ENCODE measurements at places on chromosomes 1 and 21. TPM values are rescaled to one million over a fixed set of nuclear protein-coding genes. Genes with fewer than 3 reads are reported as not detected.

- no peak for DNase-seq
Observed at GRCh38 chr1:193607787-193608186, 421.4 kb upstream of the B3GALT2 start.

DNA sequence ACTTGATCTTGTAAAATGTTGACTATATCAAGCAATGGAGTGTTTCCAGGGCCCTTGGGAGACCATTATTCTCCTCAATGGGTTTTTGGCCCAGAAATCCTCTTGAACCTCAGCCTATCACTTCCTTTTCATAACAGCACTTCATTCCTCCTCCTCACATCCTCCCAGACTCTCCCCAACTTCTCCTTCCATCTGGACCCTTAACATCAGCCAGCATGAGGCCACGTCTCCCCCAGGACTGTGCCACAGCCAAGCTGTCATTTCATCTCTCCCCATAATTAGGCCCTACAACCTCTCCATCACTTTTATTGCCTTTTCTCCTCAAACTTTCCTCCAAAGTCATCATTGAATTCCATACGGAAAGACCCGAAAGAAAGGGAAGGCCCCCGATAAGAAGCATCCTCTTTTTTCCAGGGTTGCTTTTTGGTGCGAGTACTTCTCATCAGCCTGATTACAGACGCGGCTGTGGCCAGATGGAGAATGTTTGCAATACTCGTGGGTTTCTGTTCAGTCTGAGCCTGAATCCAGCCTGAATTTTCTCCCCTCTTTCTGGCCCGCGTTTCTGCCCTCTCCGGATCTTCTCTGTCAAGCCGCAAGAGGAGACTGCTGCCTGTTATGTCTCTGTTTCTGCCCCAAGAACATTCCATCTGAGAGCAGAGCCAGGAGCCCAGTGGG lies 52.7 kb upstream of the SLC25A33 start:
- DNase-seq = no peak

DNA sequence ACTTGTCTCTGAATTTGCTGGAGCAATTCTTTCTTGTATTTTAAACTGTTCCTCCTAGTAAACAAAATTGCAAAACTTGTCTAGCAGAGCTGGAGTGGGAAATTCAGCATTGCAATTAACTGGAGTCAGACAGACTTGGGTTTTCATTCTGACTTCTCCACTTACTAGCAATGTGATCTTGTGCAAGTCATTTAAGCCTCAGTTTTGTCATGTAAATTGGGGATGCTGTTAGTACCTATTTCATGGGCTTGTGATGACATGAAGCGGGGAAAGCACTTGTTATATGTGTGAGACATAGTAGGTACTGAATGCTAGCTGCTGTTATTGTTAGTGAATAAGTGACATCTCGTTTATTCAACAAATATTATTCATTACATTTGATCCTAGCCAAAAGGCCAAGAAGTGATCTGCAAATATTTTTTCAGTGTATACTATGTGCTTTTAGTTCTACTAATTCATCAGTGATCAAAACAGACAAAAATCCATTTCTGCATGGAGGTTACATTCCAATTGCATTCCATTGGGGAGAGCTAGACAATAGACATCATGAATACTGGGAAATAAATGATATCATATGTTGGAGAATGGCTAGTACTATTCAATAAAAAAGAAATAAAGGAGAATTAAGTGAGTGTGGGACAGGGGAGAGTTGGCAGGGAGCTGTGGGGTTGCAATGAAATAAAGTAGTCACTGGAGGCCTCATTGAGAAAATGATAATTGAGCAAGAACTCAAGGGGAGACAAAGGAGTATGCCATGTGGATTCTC lies 47.1 kb downstream of the CACHD1 start:
- DNase-seq = no peak

Gene TMPRSS2
- total RNA-seq = 1.1 TPM

GRCh38 chr1:68221980-68222373 lies 10.3 kb downstream of the WLS start:
- no peak for DNase-seq

GRCh38 chr1:244381878-244382565 lies 69.7 kb downstream of the ADSS2 start:
- no peak for DNase-seq

DNA sequence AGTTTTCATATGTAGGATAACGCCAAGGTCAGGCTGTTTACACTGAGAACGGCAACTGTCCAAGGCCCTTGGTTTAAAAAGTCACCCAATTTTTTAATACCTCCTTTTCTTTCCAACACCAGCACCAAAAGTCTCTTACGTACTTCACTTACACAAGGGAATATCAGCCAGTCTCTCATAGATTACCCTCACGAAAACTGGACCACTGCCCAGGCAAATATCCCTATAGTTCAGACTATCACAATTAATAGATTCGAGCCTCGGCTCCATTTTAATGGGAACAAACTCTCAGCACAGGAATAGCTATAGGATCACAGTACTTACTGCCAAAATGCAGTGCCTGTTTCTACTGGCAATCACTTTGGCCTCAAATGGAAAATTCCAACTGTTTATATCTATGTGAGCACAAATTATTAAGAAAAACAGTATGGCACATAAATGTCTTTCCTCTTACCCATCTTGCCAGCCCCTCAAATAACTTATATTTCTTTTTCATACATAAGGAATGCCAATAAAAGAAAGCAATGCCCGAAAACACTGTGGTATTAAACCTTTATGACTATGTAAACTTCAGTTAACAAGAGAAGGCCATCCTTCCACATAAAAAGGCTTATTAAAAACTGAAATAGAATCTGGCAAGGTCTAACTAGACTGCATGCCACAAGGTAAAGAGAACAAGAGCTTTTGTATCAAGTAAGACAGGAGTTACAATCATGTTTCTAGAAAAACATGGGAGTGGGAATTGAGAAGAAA lies 97.8 kb downstream of the SLC45A1 start:
- no peak for DNase-seq

- no peak for DNase-seq
Observed at GRCh38 chr1:55316502-55316901, 101.3 kb upstream of the USP24 start.

Gene GBP7
- not detected for total RNA-seq

Gene LRRC38
- total RNA-seq = not detected

DNA sequence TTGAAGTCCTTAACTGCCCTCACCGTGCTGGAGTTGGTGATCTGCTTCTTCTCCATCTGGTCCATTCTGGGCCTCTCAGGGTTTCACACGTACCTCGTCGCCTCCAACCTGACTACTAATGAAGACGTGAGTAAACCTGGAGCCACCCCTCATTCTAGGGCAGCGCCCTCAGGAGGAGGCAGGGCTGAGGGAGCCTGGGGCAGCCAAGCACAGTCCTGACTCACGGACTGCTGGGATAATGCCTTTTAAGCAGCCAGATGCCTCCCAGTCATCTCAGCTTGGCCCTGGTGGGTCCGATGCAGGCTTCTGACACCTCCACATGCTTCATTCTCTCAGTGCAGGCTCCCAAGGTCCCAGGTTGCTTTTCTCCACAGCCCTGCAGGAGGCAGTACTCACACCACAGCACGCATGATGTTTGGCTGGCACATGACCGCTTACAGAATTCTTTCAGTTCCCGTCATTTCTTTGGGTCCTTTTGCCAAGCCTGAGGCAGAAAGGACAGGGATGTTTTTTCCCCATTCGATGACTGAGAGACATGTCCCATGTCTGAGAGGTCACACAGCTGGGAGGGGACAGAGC lies 11.8 kb upstream of the SFN start:
- no peak for DNase-seq

DNA sequence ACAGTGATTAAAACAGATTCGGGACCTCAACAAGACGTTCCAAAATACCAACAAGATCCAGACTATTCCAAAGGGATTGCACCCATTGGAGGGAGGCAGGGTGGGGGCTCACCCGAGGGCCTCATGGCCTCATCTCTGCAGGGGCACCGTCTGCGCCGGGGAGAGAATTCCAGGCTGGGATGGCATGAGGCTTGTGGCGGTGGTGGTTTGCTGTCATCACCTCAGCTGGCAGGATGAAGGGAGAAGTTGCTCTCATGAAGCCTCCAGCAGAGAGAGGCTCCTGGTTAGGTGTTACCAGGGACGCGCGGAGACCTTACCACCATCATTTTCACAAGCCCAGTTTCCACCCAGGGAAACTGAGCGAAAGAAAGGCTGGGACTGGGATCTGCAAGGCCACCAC lies 6.7 kb upstream of the PDPN start:
- DNase-seq = no peak

All from HCT116 (cell line).